ENCODE measurements at places on chromosomes 3 and 15.
A peak's percentile ranks its signal among the peaks of the same experiment; 100 is the strongest.

DNA sequence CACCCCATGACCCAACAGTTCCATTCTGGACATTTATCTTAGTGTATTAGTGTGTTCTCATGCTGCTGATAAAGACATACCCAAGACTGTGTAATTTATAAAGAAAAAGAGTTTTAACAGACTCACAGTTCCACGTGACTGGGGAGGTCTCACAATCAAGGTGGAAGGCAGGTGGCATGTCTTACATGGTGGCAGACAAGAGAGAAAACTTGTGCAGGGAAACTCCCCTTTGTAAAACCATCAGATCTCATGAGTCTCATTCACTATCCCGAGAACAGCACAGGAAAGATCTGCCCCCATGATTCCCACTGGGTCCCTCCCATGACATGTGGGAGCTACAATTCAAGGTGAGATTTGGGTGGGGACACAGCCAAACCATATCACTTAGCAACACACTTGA is 21.6 kb upstream of the GPD1L start:
- no peak for DNase-seq

GRCh38 chr3:55731741-55732140 is 244.6 kb upstream of the WNT5A start:
- no peak for DNase-seq

DNA sequence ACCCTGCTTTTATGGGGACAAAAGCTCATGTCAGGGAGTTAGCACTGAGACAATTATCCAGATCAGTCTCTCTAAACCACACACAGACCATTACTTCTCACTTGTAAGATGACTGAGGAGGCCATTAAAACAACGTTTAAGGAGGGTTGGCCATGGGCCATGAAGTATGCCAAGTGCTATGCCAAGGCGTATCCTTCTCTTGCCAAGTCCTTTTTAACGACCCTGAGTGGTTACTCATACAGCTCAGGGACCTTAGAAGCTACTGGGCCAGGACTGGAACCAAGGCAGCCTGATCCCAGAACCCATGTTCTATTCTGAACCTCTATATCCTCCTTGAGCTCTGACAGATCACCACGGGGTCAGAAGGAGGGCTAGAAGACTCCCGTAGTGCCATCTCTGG is 50.0 kb downstream of the NMNAT3 start:
- DNase-seq: no peak

GRCh38 chr3:126180477-126181397 is at the start of gene ALDH1L1:
Gene ALDH1L1, minus strand, starts transcription at chr3:126180586. Its CDS starts 19,607 bp downstream, at chr3:126160979.
- no peak for DNase-seq

DNA sequence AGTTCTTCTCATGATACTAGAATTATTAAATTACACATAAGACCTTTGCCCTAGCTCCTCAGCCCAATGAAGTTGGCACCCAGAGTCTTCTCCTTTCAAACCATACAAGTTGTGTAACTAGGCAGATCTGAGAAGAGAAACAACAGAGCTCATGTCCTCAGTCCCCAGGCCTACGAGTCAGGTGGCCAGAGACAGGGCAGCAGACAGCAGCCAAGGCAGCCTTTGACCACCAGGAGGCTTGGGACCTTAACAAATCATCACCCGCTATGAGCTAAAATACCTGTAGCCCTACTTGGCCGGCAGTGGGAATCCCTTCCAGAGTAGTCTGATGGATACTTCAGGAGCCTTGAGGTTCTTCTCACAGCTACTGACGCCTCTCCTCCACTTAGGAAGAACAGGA is 18.3 kb downstream of the STIMATE start:
- DNase-seq: no peak

GRCh38 chr15:100889385-100890050 is 9.9 kb downstream of the ALDH1A3 start:
- DNase-seq: no peak

GRCh38 chr3:105466072-105466471 is 99.4 kb downstream of the ALCAM start:
- DNase-seq: no peak

GRCh38 chr3:122200661-122201060 is 17.2 kb downstream of the CASR start:
- no peak for DNase-seq

- DNase-seq: no peak
These were observed 13.7 kb upstream of the ANP32A start for GRCh38 chr15:68834346-68834745.

- no peak for DNase-seq
These were observed 7.3 kb downstream of the NGLY1 start for GRCh38 chr3:25775936-25776335.

GRCh38 chr3:157116017-157116416 is 43.9 kb downstream of the CCNL1 start:
- no peak for DNase-seq

DNA sequence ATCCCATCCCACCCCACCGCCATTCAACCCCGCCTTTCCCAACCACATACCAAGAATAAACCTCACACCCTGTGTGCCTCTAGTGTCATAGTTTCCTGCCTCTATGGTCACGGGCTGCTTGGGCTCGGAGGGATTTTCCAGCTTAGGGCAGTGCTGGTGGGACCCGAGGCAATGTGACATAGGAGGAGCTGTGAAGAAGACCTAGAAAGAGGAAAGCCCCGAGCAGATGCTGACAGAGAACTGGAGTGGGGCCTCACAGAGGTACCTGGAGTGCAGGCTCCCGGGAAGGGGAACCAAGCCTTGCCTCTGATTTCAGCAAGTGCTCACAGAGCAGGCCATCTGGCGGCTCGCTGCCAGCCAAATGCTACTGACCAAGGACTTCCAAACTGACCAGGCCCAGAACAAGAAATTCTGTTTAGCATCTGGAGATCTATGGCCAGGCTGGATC is 27.5 kb downstream of the BHLHE40 start:
- peak; percentile 84 for DNase-seq

- no peak for DNase-seq
These were observed 127.0 kb upstream of the CD96 start for GRCh38 chr3:111415018-111415417.

DNA sequence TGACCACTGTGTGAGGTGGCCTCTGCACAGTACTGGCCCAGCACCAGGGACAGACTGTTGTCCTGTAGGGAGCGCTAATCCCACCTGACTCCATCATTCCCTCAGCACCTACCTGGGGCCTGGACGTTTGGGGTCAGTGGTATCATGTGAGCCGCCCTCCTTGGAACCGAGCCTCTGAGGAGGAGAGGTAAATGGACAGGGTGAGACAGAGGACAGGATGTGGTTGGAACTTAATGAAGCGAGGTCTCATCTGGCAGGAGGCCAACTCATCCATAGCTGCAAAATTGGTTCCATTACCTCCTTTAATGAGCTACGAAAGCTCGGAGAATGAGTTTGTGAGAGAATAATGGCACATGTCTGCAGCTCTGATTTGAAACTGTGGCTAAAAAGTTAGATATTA is 13.9 kb downstream of the MAPKAPK3 start:
- no peak for DNase-seq

DNA sequence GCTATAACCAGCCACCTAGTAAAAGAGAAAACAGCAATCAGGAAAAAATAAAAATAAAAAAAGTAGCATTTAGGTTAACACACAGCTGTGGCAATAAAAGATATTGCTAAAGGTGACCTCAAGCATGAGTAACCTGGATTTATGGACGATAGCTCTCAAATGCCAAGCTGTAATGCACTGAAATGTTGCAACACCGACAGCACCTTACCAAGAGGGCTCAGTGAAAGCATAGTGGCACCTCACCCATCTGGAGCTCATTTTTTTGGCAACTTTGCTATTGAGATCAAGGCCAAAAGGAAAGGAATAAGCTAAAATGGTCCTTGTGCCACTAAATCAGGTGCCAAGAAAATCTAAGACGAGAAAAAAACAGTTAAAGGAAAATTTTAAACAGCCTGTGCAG is 2.5 kb downstream of the HACD2 start:
- DNase-seq: no peak

DNA sequence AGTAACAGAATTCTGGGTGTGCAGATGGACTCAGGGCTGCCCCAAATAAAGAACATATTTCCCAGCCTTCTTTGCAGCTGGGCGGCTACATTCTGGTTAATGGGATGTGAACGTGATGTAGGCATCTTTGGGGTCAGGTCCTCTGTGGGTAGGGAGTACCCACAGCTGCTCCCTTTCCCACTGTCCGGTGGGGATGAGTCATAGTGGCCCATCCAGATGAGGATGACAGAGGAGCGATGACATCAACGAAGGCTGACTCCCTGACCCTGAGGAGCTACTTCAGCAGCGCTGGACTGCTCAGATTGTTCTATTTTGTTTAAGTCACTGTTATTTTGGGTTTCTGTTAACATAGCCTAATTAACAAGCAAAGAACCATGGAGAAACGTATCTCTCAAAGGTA is 38.0 kb downstream of the SRPRB start:
- no peak for DNase-seq

DNA sequence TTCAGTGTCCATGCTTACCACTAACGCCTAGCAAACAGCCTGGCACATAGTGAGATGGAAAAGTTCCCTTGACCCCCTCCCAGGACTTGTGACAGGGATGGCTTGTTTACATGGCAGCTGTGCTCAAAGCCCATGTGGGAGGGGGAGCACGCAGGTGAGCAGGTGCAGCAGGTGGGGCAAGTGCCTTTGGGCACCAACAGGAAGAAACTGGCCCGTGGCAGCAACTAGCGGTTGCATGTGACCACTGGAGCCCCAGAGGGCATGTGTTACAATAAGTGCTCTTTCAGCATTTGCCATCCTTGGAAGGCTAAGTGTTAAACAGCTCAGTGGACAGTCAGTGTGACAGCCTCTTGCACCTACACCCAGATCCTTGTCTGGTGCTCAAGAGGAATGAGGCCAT is 734.6 kb downstream of the TUSC7 start:
- no peak for DNase-seq

- no peak for DNase-seq
These were observed 39.3 kb downstream of the FGF7 start for GRCh38 chr15:49462232-49462844.

DNA sequence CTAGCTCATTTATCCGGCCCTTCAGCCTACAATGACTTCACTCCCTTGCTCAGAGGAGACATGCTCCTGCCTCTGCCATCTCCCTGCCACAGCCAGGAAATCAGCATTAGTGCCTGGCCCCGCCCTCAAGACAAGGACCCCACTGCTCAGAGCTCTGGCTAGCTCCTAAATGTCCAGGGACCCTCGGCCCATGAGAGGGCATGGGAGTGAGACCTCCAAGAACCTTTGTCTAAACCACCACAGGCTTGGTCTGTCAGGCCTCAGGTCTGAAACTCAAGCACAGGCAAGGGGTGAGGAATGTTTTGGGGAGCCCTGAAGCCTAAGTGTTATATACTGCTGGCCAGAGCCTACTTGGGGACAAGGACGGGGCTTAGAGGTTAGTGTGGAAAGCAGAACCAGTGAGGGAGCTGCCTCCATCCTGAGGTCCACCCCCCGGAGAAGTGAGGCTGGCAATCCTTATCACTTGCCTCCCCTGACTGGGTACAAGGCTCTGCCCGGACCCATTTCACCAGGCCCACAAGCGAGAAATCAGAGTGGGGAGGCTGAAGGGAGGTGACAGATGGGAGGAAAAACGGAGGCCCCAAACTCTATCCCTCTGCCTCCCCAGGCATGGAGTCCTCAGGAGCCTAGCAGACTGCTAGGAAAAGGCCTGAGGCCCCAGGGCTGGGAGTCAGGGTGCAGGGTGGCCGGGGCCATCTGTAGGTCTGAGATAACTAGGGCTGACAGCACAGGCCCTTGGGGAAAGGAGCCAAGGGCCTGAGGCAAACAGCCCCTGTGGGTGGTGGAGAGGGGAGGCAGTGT is 18.8 kb downstream of the SHF start:
- no peak for DNase-seq

DNA sequence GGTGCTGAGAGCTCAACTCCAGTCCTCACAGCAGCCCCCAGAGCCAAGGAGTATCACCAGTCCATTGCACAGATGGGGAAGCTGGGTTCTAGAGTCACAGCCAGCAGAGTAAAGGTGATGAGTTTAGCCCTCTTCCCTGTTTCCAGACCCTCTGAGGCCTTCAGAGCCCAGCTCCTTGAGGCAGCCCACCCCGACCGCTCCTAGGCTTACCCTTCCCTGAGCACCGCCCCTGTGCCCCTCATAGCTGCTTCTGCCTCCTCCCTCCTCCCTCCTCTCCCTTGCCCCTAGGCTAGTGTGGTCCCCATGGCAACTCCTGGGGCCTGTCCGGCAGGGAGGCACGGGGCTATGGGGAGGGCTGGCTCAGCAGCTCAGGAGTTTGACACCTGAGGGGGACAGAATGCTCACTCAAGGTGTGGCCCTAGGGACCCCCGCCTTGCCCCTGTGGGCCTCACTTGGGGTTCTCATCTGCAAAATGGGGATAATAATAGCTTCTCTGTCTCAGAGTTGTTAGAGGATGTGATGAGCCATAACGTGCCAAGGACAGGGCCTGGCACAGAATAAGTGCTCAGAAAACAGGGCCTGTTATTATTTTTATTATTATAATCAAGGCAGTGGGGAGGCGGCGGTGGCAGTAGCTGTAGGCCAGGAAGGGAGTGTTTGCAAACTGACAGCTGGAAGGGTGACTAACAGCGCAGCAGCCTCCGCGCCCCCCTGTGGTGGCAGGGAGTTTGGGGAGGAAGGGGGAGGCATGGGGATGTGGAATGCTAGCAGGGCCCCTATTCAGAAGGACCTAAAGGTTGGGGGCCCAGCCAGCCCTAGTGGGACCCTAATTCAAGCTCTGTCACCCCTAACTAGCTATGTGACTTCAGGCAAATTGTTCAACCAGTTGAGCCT is 11.5 kb downstream of the CSK start:
- peak; percentile 83 for DNase-seq

GRCh38 chr15:89187986-89188514 is 33.3 kb downstream of the RLBP1 start:
- no peak for DNase-seq

DNA sequence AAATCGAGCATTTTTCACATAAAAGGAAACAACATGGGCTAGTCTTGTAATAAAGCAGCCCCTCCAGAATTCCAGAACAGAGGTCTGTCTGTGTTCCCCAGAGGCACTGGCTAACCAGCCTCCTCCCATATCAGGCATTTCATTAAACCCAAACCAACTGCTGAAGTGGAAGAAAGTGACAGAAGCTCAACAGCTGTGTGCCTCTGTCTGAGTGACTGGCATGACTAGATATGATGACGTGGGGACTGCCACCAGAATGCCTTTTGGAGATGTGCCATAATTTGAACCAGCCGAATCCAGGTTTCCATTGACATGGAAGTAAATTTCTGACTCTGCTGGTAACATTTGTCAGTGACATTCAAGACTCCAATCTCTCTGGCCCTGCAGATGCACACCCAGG is 8.7 kb downstream of the LIMD1 start:
- DNase-seq: no peak

- DNase-seq: no peak
These were observed 283.7 kb upstream of the GBE1 start for GRCh38 chr3:82044930-82045705.

- no peak for DNase-seq
These were observed 39.1 kb upstream of the DNAJC13 start for GRCh38 chr3:132378048-132378762.

- DNase-seq: no peak
These were observed 69.0 kb downstream of the LINGO1 start for GRCh38 chr15:77563623-77564156.

- no peak for DNase-seq
These were observed 15.9 kb downstream of the PSTPIP1 start for GRCh38 chr15:77010857-77011256.

GRCh38 chr3:184300378-184300720 is 1.3 kb downstream of the PSMD2 start:
- no peak for DNase-seq
